Diencephalon (tissue), 1 donor: ENCODE measurements at places on chromosomes 6 and 20. TPM values are rescaled to one million over a fixed set of nuclear protein-coding genes. Genes with fewer than 3 reads are reported as not detected.

CFB gene
- total RNA-seq, result 3.2 TPM

PRPH2 gene
- total RNA-seq, result 11.5 TPM

AKAP12 gene
- total RNA-seq, result 120 TPM

OXT gene
- 46.4 TPM for total RNA-seq

DPPA5 gene
- total RNA-seq, result not detected

FOXS1 gene
- total RNA-seq, result 1.4 TPM
